Hematopoietic multipotent progenitor cell treated with erythropoietin and hydrocortisone succinate and interleukin-3 and kit ligand, for 17 days (in vitro differentiated cells): ENCODE measurements at places on chromosomes 2 and 18.

DNA sequence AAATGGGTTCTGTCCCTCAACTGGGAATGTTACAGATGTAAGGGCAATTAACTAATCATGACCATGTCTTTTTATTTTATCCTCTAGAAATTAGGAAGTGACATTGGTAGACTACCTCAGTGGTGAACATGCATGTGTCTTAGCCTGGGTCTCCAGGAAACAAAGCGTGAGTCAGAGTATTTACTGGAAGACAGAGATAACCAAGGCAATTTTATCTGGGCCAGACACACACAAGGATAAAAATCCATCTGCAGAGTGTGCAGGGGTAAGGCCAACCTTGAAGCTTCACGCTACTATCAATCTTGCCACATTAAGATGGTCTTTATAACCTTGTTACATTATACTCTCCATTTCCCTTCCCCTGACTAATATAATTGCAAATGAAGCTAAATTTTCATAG, 487.5 kb downstream of the SUCLG1 start:
- DNase-seq, result no peak

DNA sequence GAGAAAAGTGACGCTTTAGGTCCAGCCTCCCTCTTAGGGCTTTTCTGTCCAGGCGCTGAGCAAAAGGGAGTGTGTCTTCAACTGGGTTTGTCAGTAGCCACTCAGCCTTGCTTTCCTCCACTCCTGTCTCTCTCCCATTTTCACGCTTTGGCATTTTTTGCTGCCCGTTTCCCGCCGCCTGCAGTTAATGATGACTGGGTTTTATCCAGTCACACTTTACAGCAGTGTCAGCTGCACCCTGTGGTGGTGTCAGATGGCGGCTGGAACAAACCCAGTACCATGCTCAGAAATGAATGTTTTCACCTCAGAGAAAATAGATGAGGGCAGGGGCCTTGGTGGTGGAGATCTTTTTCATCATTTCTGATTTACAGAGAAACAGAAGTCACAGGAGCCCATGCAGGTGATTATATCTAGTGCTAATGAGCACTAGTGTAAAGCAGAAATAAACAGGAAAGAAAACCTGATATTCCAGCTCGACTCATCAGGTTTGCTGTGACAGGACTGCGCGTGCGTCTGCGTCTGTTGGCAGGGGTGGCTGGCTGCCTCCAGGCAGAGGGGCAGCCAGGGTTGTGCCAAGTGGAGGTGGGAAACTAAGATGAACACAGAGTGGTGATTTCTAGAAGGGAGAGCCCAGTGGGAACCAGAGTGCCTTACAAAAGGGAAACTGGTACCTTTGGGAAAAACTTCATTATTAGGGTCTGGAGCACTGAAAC, 139.9 kb downstream of the TANC1 start:
- DNase-seq, result no peak

GRCh38 chr18:45688833-45689232, 35.1 kb upstream of the SLC14A1 start:
- DNase-seq, result no peak

- DNase-seq, result no peak
These were observed 70.5 kb downstream of the FAM168B start for GRCh38 chr2:131022731-131023130.

DNA sequence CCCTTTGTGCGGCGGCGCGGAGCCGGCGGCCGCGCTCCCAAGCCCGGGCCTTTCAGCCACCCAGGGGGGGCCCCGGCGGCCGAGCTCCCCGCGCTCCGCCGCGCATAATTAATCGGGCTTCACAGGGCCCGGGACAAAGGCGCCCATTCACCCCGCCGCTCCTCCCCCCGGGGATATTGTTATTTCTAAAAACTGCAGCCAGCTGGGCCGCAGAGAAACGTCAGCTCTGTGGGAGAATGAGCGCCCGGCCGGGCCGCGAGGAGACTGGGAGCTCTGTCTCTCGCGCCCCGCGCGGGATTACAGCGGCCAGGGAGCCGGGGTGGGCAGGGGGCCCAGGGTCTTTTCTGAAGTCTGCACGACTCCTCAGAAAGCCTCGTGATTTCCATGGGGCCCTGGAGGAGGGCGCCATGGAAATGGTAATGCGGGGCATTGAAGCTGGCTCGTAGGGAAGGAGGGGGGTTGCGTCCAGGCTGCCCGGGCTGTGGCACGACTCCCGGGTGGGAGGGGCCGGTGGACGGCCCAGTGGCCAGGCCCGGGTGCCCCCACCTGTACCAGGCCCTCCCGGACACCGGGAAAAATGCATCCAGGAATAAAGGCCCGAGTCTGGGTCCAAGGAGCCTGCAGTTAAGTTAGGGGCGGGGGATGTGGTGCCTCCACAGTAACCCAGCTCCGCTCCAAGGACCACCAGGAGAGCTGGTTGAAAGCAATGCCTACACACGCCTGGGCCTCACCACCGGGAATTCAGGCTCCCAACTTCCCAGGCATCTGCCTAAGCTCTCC, 125.3 kb downstream of the ZFP36L2 start:
- no peak for DNase-seq

- no peak for DNase-seq
These were observed 145.6 kb downstream of the FAM161A start for GRCh38 chr2:61707984-61708852.

GRCh38 chr2:96808176-96808837, 7.8 kb upstream of the CNNM3 start:
- DNase-seq, result no peak

DNA sequence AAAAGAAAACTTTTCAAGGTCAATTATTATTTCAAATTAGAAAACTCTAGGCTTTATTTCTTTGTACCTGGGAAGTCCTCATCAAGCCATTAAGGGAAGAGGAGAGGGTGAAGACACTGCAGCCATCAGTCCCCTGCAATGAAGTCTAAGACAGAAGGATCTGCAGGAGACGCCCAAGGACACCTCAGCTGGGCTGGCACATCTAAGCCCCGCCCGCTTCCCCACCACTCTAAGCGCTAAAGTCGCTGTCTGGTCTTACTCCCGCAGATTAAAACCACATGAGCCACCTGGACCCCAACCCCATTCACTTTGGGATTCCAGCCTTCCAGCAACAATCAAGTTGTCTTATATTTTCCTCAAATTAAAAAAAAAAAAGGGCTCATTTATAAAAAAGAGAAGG, 104.4 kb downstream of the AFF3 start:
- DNase-seq, result no peak

- DNase-seq, result no peak
These were observed 57.4 kb upstream of the EPHA4 start for GRCh38 chr2:221629468-221629867.

- no peak for DNase-seq
These were observed 231.7 kb downstream of the ARL6IP6 start for GRCh38 chr2:152950126-152950525.

DNA sequence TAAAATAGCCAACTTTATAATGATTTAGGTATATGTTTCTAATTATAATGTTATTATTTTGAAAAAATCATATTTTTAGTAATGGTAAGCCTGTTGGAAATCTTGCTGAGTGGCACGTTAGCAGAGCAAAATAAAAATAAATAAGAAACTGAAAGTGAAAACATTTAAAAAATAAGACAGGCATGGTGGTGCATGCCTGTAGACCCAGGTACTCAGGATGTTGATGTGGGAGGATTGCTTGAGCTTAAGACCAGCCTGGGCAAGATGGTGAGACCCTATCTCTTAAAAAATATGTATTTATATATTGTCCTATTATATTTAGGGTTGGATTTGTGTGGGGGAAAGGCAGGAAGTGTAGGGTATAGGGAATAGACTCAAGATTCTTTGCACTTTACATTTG, 15.8 kb upstream of the ANKRD12 start:
- no peak for DNase-seq

- no peak for DNase-seq
These were observed 15.6 kb downstream of the ILKAP start for GRCh38 chr2:238187618-238188548.

GRCh38 chr2:239459056-239459455, 58.2 kb upstream of the HDAC4 start:
- no peak for DNase-seq

GRCh38 chr18:75846321-75846720, 418.8 kb upstream of the SMIM21 start:
- no peak for DNase-seq
